Hematopoietic multipotent progenitor cell treated with erythropoietin and hydrocortisone succinate and interleukin-3 and kit ligand, for 17 days (in vitro differentiated cells): ENCODE measurements at places on chromosomes 6 and 20.

GRCh38 chr20:36311141-36311853 lies 5.2 kb downstream of the DLGAP4 start:
- DNase-seq: no peak

DNA sequence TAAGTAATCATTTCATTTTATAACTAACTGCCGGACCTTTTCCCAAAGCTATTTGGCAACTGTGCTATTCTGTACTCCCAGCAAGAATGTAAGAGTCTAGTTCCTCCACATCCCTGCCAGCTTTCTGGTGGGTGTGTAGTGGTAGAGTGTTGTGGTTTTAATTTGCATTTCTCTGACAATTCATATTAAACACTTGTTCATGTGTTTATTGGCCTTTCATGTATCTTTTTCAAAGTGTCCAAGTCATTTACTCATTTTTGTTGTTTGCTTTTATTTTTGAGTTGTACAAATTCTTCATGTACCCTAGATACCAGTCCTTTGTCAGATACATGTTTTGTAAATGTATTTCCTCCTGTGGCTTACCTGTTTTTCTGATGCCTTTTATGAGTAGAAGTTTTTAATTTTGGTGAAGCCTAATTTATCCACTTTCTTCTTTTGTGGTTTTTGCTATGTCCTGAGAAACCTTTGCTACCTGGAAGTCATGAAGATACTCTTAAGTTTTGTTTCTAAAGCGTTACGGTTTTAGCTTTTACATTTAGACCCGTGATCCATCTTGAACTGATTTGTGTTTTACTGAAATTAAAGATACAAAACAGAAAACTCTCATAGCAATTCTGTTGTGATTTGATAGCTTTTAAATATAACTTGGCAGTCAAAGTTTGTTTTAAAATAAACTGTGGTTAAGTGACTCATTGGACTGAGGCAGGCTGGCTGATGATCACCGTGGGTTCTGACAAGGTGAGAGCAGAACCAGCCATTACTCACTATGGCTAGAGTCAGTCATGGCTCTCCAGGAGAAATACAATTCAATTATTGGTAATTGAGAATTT lies 8.0 kb downstream of the MYLIP start:
- peak; percentile 49 for DNase-seq

DNA sequence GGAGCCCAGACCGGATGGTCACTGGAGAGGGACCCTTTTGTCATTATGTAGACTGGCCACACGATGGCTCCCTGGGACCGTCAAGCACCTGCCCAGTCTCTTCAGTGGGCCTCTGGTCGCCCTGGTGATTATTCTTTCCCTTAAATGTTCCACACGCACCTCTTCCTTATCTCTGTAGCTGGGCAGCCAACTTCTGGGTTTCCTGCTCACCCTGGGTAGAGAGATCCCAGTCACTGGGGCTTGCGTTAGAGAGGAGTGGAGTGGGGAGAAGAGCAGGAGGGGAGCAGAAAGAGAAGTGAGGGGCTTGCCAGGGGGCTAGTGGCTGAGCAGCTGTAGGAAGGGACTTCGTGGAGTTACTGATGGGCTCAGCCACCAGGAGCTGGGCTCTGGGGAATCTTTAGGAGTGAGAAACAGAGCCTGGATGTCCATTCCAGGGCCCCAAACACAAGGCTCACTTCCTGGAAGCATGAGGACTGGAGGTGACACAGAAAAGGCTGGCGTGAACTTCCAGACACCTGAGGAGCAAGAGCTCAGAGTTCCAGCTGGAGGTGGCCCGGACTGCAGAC lies 150.1 kb downstream of the DHX35 start:
- DNase-seq: no peak

DNA sequence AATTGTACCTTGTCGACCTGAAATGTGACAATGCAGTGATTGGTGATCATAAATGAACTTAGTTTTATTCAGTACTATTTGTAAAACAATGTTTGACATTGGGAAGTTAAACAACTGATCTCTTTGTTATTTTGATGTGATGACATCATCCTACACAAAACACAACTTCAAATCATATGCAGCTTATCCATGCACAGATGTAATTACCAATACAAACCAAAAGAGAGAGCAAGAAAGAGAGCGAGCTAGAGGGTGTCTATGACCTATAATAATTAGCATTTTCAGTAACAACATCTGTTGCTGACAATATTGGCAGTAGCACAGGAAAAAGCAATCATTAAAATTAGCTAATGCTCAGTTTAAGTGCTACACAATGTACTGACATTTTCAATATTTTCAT lies 320.9 kb downstream of the UTRN start:
- DNase-seq: no peak

DNA sequence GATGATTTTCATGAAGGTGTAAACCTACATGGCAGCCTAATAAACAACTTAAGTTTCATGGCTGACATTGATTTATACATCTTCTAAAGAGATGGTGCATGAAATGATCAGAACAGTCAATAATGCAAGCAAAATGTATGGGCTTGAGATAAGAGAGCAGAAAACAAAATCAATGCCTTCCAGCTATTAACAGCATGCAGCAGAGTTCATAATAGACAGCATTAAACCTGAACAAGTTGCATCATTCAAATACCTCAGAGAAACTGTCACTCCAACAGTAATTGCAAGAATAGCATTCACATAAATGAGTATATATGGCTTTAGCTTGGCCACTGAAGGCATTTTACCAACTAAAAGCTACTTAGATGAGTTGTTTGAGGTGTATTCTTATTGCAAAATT lies 319.6 kb upstream of the ARID1B start:
- no peak for DNase-seq

DNA sequence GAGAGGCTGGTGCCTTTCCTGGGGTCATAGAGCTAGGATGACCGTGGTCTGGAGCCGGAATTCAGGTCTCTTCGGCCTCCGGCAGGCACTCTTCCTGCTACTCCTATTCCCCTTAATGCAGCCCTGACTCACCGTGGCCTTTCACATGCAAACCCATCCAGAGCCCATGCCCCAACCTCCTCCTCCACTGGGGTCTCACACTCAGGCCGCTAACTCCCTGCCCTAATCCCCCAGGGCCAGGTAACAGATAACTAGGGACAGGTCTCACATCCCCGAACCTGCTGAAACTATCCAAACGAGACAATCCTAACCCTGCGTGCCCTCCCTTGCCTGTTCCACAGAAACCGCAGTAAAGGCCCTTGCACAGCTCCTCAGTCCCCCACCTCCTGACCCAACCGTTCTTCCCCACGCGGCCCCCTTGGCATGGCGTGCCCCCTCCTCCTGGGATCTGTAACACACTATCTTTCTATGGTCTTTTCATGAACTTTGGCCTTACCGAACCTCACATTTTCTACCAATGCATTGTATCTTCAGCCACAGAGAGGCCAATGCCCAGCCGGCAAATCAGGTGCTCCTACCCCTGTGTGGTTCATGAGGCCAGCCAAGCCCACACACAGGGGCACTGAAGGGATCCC lies 245.4 kb upstream of the EXOC2 start:
- DNase-seq: no peak

DNA sequence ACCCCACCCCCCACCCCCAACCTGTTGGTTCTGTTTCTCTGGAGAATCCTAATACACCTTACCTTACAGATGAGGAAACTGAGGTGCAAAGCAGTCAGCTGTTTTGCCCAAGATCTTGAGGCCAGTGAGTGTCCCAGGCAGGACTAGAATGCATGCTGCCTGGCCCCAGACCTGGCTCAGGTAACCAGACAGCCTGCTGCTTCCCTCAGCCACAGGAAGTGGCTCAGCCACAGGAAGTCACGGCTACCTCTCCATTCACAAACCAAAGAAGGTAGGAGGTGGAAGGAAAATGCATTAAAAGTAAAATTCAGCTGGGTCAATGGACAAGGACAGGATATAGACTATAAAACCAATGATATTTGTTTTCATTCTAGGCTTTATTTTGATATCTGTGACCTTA lies 517.6 kb downstream of the CD83 start:
- no peak for DNase-seq

- no peak for DNase-seq
Measured at GRCh38 chr6:28312939-28313338, 23.0 kb downstream of the ZSCAN31 start.

DNA sequence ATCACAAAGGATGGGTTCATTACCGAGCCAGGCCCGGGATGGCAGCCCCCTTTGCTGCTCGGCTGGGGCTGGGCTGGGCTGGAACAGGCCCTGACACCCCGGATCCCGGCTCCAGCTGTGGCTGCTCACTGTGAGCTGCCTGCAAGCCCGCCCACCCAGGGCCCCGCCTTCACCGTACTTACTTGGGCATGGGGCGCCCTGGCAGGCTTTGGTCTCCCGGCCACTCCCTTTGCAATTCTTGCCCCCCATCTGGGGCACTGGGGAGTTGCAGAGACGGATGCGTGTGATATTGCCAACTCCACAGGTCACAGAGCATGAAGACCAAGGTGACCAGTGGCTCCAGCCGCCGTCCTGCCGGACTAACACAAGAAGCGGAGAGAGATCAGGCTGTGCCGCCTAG lies 16.7 kb downstream of the THBS2 start:
- DNase-seq: no peak

- DNase-seq: no peak
Measured at GRCh38 chr6:162140251-162140852, 587.2 kb downstream of the PRKN start.

DNA sequence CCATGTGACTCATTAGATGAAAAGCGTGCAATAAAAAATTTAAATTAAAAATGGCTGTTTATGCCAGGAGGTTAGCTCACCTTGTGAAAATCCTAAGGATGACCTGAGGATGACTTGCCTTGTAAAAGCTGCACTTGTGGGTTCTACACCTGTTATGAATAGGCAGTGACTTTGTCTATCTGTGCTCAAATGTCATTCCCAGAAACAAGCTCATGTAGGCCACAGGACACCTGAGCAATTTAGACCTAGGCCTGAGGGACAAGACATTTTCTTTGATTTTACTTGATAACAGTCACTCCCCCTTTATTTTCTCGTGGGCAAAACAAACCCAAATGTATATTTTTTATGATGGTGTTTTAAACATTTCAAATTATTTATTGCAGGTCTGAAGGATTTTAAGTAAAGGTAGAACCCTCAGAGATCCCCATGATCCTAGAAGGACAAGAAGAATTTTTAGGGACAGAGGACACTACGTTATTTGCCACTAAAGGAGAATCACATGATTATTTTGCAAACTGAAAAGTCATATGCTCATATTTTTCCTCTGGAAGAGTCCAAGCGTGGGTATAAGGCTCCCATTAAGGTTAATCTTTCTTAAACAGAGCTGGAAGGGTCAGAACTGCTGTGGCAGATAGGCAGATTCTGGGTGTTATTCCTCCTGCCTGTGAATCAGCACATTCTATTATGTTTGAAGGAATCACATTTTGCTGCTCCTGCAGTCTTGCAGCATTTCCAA lies 277.5 kb upstream of the MAN1A1 start:
- DNase-seq: peak; percentile 90

- no peak for DNase-seq
Measured at GRCh38 chr6:158524311-158524710, 35.6 kb upstream of the TMEM181 start.

DNA sequence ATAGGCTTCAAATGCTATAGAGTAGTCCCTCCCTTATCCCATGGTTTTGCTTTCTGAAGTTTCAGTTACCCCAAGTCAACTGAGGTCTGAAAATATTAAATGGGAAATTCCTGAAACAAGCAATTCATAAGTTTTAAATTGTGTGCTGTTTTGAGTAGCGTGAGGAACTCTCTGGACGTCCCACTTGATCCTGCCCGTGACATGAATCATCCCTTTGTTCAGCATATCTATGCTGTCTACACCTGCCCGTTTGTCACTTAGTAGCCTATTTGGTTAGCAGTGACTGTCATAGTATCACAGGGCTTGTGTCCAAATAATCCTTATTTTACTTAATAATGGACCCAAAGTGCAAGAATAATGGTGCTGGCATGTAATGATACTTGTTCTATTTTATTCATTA lies 5.0 kb downstream of the PCMT1 start:
- no peak for DNase-seq

- DNase-seq: no peak
Measured at GRCh38 chr6:99187429-99187828, 162.0 kb downstream of the FAXC start.

DNA sequence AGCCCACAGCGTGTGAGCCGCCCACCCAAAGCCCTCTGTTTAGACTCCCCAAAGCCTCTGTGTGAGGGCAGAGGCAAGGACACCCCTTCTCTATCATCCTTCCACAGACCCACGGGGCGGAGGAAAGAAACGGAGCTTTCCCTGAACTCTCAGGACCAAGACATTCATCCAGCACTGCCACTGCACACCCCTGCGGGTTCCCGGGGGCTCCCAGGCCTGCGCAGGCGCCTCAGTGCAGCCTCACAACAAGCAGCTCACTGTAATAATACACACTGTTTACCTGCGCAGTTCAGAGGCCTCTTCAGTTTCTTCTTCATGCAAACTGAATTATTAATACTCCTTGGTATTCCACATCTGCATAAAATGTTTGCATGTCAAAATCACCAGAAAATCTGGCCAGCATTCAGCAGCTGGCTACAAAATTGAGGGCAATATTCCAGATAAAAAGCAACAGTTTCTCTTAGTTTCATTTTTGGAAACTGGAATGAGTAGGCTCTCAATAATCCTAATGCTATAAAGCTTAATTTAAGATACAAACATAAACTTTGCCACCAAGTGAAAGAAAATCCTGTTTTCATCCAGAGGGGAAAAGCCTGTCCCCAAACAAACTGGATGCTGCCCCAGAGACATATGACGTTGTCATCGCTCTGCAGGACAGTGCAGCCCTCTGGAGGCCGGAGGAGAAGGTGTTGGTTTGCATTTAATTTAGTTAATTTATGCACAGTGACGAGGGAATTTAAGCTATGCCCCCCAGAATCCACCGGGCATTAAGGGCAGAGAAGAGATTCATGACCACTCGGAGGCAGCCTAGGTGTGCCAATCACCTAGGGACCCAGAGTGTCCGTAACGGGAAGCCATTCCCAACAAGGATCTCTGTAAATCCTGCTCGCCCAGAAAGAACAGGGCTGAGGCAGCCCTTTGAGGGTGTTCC lies 45.3 kb downstream of the NINL start:
- no peak for DNase-seq

- DNase-seq: no peak
Measured at GRCh38 chr6:42095776-42096541, 45.6 kb downstream of the TAF8 start.

DNA sequence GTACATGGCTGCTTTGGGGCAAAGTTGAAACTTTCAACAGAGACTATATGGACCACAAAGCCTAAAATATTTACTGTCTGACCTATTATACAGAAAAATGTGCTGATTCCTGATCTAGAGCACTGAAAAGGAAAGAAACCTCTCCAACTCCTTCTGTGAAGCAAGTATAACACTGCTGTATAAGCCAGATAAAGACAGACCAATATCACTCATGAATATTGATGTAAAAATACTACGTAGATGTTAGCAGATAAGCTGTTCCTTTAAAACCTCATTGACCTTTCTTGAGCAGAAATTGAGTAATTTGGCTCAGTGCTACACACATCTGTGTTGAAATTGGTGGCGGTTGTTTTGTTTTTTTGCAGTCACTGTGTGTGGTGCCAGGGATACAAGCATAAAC lies 69.9 kb upstream of the HDAC2 start:
- no peak for DNase-seq

DNA sequence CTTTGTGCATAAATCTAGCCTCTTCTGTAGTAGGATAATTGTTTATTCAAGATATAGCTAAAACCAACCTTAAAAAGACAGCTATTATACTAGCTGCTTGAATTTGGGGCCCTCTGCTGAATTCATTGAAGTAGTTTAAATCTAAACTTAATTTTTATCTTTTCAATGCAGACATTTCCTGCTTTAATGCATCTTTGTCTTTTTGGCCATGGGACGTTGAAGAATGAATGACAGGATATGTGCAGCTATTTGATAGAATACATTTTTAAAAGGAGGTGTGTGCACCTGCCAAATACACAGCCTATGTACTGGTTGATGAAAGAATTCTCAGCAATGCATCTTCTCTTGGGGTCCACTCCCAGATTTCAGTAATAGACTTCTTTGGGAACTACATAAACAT lies 524.9 kb downstream of the PHF3 start:
- DNase-seq: no peak
